ENCODE measurements at places on chromosomes 6 and 20.

DNA sequence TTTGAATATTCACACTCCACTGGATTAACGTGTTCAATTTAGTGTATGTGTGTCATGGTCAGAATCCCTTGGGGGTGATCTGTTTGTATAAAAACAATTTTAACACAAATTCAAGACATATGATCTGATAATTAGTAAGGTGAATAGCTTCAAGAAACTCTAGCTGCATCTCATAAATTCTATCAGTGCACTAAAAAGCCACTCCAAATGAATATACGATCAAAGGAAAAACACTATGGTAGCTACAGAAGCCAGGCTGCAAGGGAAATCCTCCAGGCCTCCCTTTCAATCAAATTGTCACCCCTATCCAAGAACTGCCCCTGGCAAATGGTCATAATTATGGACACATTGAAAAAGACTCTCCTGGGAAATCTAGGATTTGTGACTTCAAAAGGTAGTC lies 9.4 kb upstream of the RAE1 start:
- no peak for DNase-seq

GRCh38 chr6:56963043-56963442 lies 8.1 kb downstream of the BEND6 start:
- no peak for DNase-seq

GRCh38 chr6:18990059-18990978 lies 603.2 kb downstream of the RNF144B start:
- no peak for DNase-seq

DNA sequence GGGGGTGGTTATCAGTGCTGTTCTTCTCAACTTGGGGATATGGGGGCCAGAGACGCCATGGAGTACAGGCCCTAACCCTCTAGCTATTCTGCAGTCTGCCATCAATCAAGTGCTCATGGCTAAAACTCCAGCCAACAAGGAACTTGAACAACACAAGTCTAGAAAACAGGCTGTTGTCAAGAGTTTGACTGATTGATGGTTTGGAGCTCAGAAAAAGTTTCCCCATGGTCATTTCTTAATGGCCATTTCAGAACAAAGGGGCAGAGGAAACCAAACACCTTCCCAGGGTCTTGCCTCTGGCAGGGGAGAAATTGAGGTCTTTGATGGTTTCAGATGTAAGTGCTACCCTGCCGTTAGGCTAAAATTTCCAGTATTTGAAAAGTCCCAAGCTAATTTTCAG lies 15.1 kb downstream of the PCK1 start:
- DNase-seq, result no peak

DNA sequence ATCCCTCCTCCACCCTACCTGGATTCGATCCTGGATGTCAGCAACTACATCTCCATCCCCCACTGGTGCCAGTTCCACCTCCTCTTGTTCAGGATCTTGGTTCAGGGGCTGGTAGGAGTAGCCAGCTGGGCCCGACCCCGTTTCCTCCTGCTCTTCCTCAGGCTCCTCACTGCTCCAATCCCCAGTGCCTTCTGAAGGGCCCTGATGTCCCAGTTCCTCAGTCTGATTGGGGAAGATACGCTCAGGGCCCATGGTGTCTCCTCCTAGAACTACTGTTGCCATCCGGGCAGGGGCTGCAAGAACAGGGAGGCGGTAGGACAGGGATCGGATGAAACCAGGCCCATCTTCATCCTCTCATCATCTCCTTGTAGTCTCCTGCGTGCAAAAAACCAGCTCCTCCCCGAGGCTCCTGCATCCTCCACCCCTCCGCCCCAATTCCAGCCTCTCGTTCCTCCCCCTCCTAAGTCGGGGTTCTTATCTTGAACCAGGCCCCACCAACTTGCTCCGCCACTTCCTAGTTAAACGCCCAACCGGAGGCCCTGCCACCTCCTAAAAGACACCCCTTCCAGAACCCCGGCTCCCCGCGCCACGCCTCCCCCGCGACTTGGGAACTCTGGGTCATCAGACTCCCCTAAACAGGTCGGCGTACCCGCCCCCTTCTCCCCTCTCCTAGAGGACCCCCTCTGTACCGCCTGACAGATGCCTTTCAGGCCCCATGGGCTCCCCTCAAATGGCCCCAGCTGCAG lies 476 bp downstream of the MEA1 start:
- no peak for DNase-seq

Data from activated T-helper 9 cell treated with anti-CD3 and anti-CD28 coated beads, Interleukin-2, amount 50 U/mL, for 16 hours (primary cell).